ENCODE measurements at places on chromosomes 11 and 22. TPM values are rescaled to one million over a fixed set of nuclear protein-coding genes. Genes with fewer than 3 reads are reported as not detected.

DNA sequence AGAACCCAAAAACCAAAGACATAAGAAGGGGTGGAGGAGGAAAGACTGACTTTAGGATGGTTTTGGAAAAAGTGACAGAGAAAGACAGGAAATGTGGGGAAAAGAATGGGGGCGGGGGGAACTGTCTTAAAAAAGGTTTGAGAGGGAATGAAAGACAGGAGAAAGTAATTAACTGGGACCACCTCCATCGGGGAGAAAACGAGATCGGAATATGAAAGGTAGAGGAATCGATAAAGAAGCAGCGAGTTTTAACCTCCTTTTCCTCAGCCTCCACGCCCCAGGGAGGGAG, 524 bp downstream of the MTMR2 start:
- peak overlapping the region; percentile 90 for H3K4me3 ChIP-seq
- H3K4me1 ChIP-seq = peaks cover 29% of the 10 kb centered on the region
- no peak for DNase-seq

- DNase-seq = no peak
- no peaks in the 10 kb centered on the region for H3K36me3 ChIP-seq
- H3K27me3 ChIP-seq = peaks cover 5% of the 10 kb centered on the region
- H3K27ac ChIP-seq = no peak overlapping the region
- no peaks in the 10 kb centered on the region for H3K4me1 ChIP-seq
These were observed 30.6 kb downstream of the TECTA start for GRCh38 chr11:121131656-121132055.

DNA sequence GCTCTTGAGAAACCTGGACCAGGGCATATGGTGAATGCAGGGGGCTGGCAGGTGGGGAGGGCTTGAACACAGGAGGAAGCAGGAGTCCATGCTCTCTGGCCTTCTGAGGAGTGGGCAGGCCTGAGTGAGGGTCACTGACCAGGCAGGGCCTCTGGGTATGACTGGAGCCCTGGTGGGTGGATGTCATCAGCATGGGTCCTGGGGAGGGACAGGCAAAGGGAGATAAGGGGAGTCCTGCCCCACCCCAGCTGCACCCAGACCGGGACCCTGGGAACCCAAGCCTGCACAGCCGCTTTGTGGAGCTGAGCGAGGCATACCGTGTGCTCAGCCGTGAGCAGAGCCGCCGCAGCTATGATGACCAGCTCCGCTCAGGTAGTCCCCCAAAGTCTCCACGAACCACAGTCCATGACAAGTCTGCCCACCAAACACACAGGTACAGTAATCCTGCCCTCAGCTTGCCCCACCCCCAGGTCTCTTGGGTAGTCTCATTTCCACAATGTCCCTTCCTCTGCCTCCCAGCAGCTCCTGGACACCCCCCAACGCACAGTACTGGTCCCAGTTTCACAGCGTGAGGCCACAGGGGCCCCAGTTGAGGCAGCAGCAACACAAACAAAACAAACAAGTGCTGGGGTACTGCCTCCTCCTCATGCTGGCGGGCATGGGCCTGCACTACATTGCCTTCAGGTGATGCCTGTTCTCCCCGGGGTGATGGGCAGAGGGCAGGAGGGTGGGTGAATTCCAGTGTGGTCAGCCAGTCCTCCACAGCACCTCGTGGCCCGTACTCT, 2.0 kb upstream of the VEGFB start:
- peak overlapping the region; percentile 96 for H3K27ac ChIP-seq
- no peak for DNase-seq
- no peaks in the 10 kb centered on the region for H3K27me3 ChIP-seq
- H3K36me3 ChIP-seq = no peaks in the 10 kb centered on the region

DNA sequence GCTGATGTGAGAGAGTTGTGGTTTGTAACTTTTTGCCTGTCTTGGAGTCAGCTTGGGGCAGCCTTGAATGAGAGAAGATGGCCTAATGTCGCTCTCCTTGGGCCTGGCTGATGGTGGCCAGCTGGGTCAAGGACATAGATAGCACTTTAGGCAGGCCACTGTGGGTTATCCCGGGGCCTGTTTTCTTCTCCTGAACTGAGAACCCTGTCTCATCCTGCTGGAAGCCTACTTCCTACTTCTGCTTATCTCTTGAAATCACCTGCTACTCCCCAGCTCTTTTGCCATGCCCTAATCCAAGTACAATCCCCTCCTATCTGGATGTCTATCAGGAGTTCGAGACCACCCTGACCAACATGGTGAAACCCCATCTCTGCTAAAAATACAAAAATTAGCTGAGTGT, 49.5 kb downstream of the OSBP2 start:
- no peak overlapping the region for H3K4me3 ChIP-seq
- H3K27ac ChIP-seq = no peak overlapping the region
- peaks cover 25% of the 10 kb centered on the region for H3K27me3 ChIP-seq
- DNase-seq = no peak

GRCh38 chr11:75342231-75342918, 9.1 kb downstream of the ARRB1 start:
- H3K27ac ChIP-seq = peak overlapping the region; percentile 61
- no peaks in the 10 kb centered on the region for H3K36me3 ChIP-seq
- H3K4me3 ChIP-seq = no peak overlapping the region
- no peaks in the 10 kb centered on the region for H3K27me3 ChIP-seq
- no peak for DNase-seq

GRCh38 chr11:96161307-96162089, 181.5 kb downstream of the MAML2 start:
- H3K4me1 ChIP-seq = peaks cover 32% of the 10 kb centered on the region
- no peak overlapping the region for H3K27ac ChIP-seq
- H3K4me3 ChIP-seq = no peak overlapping the region
- H3K27me3 ChIP-seq = no peaks in the 10 kb centered on the region

- H3K27me3 ChIP-seq = peaks cover 70% of the 10 kb centered on the region
- H3K27ac ChIP-seq = no peak overlapping the region
- DNase-seq = no peak
- peaks cover 15% of the 10 kb centered on the region for H3K4me1 ChIP-seq
- no peaks in the 10 kb centered on the region for H3K36me3 ChIP-seq
These were observed 101.0 kb downstream of the BRD1 start for GRCh38 chr22:49726701-49727101.

- peak overlapping the region; percentile 88 for H3K4me3 ChIP-seq
- H3K27me3 ChIP-seq = no peaks in the 10 kb centered on the region
- H3K27ac ChIP-seq = peak overlapping the region; percentile 100
- H3K36me3 ChIP-seq = no peaks in the 10 kb centered on the region
These were observed 4.6 kb downstream of the TRABD start for GRCh38 chr22:50190182-50190940.

DNA sequence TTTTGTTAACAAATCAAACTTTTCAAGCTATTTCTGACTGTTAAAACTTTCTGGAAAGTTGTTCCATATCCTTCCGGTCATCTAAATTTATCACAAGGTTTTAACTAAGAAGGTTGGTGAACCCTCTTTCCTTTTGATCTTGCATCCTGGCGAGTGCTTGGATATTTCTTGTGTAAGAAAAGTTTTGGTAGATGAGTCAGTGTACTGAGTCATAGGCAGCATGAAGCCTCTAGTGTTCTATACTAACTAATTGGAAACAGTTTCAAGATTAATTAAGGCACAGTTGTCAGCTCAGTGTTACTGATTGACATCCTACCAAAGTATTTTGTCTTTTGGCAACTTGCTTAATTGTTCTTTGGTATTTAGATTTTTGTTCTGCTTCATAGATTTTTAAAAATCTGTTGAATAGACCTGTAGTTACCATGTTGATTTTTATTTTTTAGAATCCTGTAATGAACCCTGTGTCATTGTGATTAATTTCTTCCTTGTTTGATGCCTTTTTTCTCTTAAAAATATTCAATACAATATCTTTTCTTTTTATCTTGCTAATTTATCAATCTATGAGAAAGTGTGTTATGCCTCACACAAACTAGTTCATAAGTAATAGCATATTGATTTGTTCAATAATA, 38.0 kb downstream of the METTL15 start:
- DNase-seq = no peak
- H3K4me3 ChIP-seq = no peak overlapping the region
- H3K27me3 ChIP-seq = no peaks in the 10 kb centered on the region
- peaks cover 11% of the 10 kb centered on the region for H3K4me1 ChIP-seq
- H3K27ac ChIP-seq = no peak overlapping the region

DNA sequence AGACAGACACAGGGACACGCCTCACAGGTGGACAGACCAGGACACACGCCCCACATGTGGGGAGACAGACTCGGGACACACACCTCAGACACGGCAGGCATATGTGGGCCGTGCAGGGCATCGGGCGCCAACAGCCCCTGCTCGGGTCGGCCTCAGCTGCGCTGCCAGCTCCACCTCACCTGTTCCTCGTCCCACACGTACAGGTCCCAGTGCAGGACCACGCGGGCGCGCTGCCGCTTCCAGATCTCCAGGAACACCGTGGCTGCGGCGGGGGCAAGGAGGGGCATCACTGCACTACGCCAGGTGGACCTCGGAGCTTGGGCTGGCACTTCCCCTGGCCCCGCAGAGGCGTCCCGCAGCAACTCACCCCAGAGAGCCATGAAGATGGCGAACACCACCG, 12.4 kb downstream of the ANO9 start:
- no peak overlapping the region for H3K27ac ChIP-seq
- no peaks in the 10 kb centered on the region for H3K27me3 ChIP-seq

- H3K27ac ChIP-seq = no peak overlapping the region
- H3K27me3 ChIP-seq = peaks cover 42% of the 10 kb centered on the region
- H3K4me3 ChIP-seq = no peak overlapping the region
- peaks cover 5% of the 10 kb centered on the region for H3K4me1 ChIP-seq
These were observed 27.5 kb downstream of the MOV10L1 start for GRCh38 chr22:50117168-50117762.

DNA sequence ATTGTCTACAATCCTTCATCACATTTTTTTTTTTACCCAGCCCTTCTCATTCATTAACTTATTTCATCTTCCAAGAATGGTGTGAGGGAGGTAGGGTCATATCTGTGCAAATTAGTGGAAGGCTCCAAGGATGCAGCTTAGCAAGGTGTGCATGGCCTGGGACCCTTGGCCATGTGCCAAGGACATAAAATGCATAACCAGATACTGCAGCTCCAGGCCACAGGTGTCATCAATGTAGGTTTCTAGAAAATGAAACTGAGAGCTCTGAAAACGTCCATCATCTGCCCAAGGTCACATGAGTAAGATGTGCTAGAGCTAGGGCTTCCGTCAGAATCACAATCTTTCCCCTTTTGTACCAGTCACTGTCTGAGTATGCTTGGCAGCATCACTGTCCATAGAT, 29.8 kb downstream of the ANKK1 start:
- no peaks in the 10 kb centered on the region for H3K4me1 ChIP-seq
- H3K27me3 ChIP-seq = no peaks in the 10 kb centered on the region
- H3K4me3 ChIP-seq = no peak overlapping the region
- no peak for DNase-seq
- H3K27ac ChIP-seq = no peak overlapping the region

DNA sequence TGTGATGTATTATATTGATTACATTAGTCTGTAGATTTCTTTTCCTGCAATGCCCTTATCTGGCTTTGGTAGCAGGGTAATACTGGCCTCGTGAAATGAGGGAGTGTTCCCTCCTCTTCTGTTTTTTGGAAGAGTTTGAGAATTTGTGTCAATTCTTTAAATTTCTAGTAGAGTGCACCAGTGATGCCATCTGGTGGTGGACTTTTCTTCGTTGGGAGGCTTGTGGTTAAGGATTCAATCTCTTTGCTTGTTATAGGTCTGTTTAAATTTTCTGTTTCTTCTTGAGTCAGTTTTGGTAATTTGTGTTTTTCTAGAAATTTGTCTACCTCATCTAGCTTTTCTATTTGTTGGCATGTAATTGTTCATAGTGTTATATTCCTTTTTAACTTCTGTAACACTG, 18.9 kb downstream of the SHANK3 start:
- no peak for DNase-seq
- H3K27ac ChIP-seq = no peak overlapping the region
- H3K36me3 ChIP-seq = peaks cover 9% of the 10 kb centered on the region
- H3K27me3 ChIP-seq = no peaks in the 10 kb centered on the region
- H3K4me3 ChIP-seq = no peak overlapping the region

- no peak overlapping the region for H3K27ac ChIP-seq
- H3K4me3 ChIP-seq = no peak overlapping the region
- DNase-seq = no peak
- H3K36me3 ChIP-seq = no peaks in the 10 kb centered on the region
These were observed 13.6 kb downstream of the MUC2 start for GRCh38 chr11:1087961-1088926.

GRCh38 chr11:47955061-47955755, 25.2 kb upstream of the PTPRJ start:
- H3K36me3 ChIP-seq = no peaks in the 10 kb centered on the region
- no peaks in the 10 kb centered on the region for H3K27me3 ChIP-seq
- H3K4me3 ChIP-seq = no peak overlapping the region
- H3K4me1 ChIP-seq = peaks cover 23% of the 10 kb centered on the region

DNA sequence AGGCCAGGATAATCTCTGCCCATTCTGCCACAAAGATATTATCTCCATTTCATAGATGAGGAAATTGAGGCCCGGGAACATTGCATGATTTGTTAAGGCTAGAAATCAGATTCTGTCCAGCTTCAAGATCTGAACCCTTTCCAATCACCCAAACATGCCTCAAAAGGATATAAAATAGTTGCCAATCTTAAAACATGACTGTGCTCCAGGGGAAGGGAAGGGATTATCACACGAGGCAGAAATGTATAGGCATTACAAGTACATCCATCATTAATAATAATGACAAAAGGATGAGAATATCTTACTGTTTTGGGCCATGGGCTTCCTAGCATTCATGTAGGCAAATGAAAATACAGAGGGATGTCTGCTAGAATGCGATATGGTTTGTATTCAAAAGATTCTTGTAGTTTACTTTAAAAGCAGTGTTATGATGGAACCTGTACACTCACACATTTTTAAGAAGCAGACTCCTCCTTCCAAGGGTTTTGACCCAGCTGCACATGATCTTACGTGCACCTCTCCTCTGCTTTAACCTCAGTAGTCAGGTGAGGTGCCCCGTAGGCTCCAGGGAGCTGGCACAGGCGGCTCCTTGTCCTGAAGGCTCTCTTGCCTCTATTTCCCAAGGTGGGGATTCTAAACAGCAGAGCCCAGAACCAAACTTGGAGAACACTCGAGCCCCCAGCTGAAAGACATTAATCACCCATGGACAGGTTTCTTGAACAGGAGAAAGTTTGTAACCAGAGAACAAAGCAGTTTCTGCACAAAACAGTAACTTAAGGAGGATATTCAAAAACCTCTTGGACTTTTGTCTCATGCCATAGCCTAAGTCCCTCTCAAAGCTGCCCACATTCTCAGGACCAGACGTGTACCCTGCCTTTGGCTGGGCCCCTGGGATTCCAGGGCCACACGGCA, 36.0 kb downstream of the PARVA start:
- no peak overlapping the region for H3K4me3 ChIP-seq
- H3K36me3 ChIP-seq = no peaks in the 10 kb centered on the region
- H3K27ac ChIP-seq = no peak overlapping the region
- H3K27me3 ChIP-seq = peaks cover 24% of the 10 kb centered on the region
- DNase-seq = no peak
- H3K4me1 ChIP-seq = no peaks in the 10 kb centered on the region

MS4A13 gene
- not detected for polyA plus RNA-seq

DMC1 gene
- polyA plus RNA-seq = not detected

CRKL gene
- polyA plus RNA-seq = 50.3 TPM

PDE2A gene
- polyA plus RNA-seq = 0.36 TPM

CNIH2 gene
- polyA plus RNA-seq = not detected

PVALB gene
- 1.5 TPM for polyA plus RNA-seq

KLHDC7B gene
- 5.8 TPM for polyA plus RNA-seq

CCDC88B gene
- 22.9 TPM for polyA plus RNA-seq

FGF19 gene
- not detected for polyA plus RNA-seq
